GM12865 (cell line): ENCODE measurements at places on chromosomes 1 and 21.

GRCh38 chr1:11355559-11356475, 82.8 kb downstream of the UBIAD1 start:
- no peak for DNase-seq

DNA sequence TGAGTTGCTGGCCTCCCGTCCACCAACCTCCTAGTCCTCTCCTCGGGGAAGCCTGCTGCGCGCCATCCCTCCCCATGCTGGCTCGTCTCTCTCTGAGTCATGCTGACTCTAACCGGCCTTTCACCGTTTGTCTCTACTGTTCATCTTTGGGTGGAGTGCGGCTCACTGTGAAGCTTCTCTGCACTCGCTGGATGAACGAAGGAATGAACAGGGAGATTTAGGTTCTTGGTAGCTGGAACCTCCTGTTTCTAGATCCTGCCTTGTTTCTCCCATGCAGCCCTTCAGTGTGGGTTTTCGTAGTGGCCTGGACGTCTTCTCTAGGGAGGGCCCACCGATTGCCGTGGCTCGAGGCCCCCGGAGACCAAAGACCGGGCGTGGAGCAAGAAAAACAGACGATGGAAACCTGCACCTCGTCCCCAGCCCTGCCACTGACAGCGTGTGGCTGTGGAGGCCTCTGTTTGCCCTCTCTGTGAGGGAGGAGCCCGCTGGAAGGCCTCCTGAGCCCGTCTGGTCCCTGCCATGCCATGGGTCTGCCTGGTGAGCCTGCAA, 227.6 kb upstream of the C1orf174 start:
- DNase-seq = no peak

- no peak for DNase-seq
Measured at GRCh38 chr1:170367615-170368014, 164.4 kb upstream of the GORAB start.

GRCh38 chr1:12553963-12554362, 64.0 kb downstream of the DHRS3 start:
- DNase-seq = no peak

DNA sequence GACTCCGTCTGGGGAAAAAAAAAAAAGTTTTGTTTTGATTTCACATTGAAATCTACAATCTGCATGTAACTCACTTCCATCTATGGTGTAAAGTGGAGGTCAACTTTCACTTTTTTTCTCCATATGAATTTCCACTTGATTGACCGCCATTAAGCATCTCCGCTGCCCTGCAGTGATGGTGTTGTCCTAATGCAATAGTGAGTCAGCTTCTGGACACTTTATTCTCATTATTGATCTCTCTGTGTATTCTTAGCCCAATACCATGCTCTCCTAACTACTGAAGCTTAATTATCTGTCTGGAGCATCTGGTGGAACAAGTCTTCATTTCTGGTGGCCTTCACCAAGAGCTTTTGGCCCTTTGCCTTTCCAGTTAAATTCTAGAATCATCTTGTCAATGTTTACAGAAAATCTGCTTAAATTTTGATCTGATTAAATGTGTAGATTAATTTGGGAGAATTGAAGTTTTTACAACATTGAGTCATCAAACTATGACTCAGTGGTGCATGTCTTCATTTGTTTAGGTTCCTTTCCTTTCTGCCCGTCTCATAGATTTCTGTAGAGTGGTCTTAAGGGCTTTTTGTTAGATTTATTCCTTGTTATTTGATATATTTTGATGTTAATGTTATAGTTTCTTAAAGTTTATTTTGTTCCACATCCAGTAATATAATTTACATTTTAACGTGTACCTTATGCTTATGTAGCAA, 181.5 kb downstream of the PRDM2 start:
- no peak for DNase-seq

- DNase-seq = no peak
Measured at GRCh38 chr1:167808104-167808503, 86.3 kb downstream of the MPZL1 start.
